HCT116 (cell line): ENCODE measurements at places on chromosomes 12 and 14. TPM values are rescaled to one million over a fixed set of nuclear protein-coding genes. Genes with fewer than 3 reads are reported as not detected.

GRCh38 chr14:94127330-94127729, 2.1 kb downstream of the IFI27L2 start:
- H3K27ac ChIP-seq, result no peak overlapping the region
- H3K4me1 ChIP-seq, result peaks cover 22% of the 10 kb centered on the region
- H3K4me3 ChIP-seq, result no peak overlapping the region
- DNase-seq, result no peak
- no peaks in the 10 kb centered on the region for H3K36me3 ChIP-seq

- H3K36me3 ChIP-seq, result no peaks in the 10 kb centered on the region
- no peaks in the 10 kb centered on the region for H3K27me3 ChIP-seq
- no peak overlapping the region for H3K4me3 ChIP-seq
- no peak for DNase-seq
- no peaks in the 10 kb centered on the region for H3K4me1 ChIP-seq
- H3K27ac ChIP-seq, result no peak overlapping the region
Observed at GRCh38 chr12:129672110-129672509, 231.7 kb downstream of the TMEM132D start.

DNA sequence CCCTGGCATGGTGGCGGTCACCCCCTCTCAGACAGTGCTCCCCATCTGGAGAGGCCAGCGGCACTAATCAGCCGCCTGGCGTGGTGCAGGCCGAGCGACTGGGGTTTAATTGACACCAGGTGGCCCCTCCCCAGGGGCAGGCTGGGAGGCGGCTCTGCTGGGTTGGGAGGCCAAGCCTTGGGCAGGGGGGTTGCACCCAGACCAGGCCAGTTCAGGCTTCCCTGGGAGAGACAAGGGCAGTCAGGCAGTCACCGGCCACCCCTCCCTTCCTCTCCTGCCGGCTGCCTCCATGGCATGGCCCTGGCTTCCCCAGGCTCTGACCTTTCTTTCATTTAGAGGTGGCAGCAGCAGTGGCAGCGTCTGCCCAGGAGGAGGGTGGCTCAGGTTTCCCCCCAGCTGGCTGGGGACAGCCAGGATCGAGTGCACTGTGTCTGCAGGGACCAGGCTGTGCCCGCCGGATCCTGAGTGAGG, 78.1 kb upstream of the NOS1 start:
- no peaks in the 10 kb centered on the region for H3K36me3 ChIP-seq
- no peak for DNase-seq
- H3K27ac ChIP-seq, result no peak overlapping the region
- H3K4me1 ChIP-seq, result no peaks in the 10 kb centered on the region
- H3K27me3 ChIP-seq, result no peaks in the 10 kb centered on the region

- H3K4me1 ChIP-seq, result no peaks in the 10 kb centered on the region
- H3K36me3 ChIP-seq, result no peaks in the 10 kb centered on the region
- no peak overlapping the region for H3K27ac ChIP-seq
- H3K27me3 ChIP-seq, result no peaks in the 10 kb centered on the region
Observed at GRCh38 chr12:85657836-85658630, 178.2 kb downstream of the RASSF9 start.

DNA sequence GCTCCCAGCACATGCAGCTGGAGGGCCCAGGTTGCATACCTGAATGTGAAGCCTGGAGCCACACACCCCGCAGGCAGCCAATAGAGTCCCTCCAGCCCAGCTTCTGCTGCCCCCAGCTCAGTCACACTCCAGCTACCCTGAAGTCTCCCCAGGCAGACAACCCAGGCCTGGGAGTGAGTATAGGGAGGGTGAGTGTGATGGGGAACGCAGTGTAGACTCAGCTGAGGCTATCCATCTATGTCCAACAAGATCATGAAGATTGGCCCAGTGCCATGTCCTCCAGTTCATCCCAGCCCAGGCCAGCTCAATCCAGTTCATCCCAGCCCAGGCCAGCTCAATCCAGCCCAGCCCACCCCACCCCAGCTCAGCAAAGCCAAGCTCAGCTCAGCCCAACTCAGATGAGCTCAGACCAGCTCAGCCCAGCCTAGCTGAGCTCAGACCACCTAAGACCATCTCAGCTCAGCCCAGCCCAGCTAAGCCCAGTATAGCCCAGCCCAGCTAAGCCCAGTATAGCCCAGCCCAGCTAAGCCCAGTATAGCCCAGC, 330.4 kb downstream of the TMEM121 start:
- no peaks in the 10 kb centered on the region for H3K36me3 ChIP-seq
- no peaks in the 10 kb centered on the region for H3K4me1 ChIP-seq
- H3K27me3 ChIP-seq, result no peaks in the 10 kb centered on the region
- DNase-seq, result no peak
- no peak overlapping the region for H3K4me3 ChIP-seq
- H3K27ac ChIP-seq, result no peak overlapping the region

Gene LBHD2
- not detected for total RNA-seq

- no peaks in the 10 kb centered on the region for H3K36me3 ChIP-seq
- H3K4me3 ChIP-seq, result no peak overlapping the region
- no peaks in the 10 kb centered on the region for H3K4me1 ChIP-seq
- no peaks in the 10 kb centered on the region for H3K27me3 ChIP-seq
- no peak for DNase-seq
Observed at GRCh38 chr14:90545382-90545781, 148.6 kb downstream of the CALM1 start.

DNA sequence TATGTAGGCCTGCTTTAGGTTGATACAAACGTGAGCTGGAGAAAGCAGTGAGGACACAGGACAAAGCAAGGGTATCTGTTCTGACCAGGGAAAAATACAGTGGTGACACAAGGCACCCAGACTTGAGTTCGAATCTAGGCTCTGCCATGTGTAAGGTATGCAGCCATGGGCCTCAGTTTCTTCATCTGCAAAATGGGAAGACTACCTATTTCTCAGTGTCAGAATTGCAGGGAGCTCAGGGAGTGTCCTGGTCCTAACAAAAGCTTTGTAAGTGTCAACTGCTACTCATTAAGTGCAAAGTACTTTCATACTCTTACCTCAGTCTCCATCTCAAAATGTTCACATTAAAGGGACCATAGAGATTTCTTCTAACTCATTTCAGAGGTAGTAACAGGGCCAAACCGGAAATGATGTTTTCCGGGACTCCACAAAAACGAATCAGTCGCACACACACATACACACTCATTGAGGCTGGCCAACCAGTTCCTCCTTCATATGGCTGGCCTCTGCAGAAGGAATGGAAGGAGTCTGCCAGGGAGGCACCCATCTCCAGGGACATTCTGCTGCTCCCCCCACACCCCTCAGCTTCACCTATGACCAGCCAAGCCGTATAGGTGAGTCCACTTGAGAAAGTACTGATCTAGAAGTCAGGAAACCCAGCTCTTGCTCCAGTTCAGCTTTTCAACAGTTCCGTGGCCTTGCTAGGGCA, 7.8 kb downstream of the CTDSP2 start:
- no peaks in the 10 kb centered on the region for H3K36me3 ChIP-seq
- peaks cover 20% of the 10 kb centered on the region for H3K4me1 ChIP-seq
- H3K27me3 ChIP-seq, result no peaks in the 10 kb centered on the region
- no peak for DNase-seq

Gene DNM1L
- total RNA-seq, result 69.7 TPM

Gene SCNN1A
- total RNA-seq, result 118 TPM

Gene ZNF384
- total RNA-seq, result 73.4 TPM

Gene GPRC5D
- total RNA-seq, result not detected

Gene KRT3
- total RNA-seq, result not detected

Gene LUM
- 0.69 TPM for total RNA-seq

DNA sequence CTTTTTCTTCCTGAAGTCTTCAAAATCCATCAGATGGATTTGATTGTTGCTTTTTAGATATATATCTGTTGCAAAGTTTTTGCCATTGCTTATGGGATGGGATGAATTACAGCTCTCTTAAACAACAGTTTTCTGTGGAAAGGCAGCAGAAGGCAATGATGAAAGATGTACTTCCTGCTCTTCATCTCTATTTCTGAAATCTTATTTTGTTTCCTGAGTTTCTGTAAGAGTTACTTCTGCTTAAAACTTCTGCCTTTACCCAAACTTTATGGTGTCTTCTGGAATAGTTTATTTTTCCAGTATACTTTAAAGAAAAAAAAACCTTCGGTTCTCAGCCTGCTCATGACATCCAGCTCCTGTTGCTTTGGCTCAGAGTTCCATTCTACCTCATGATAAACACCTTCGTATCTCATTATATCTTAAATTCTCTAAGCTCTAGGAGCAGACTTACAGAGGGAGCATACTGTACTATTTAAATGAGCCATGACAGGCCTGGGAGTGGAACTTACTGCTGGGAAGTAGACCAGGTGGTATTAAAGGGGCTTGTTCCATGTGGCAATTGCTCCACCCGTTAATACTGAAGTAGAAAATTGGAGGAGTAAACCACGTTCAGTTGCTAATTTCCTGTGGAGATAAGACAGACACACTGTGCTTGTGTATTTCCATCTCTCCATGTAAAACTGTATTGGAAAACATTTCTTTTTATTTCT, 288.4 kb downstream of the FBXL14 start:
- H3K36me3 ChIP-seq, result no peaks in the 10 kb centered on the region
- no peak for DNase-seq
- H3K4me3 ChIP-seq, result no peak overlapping the region
- no peaks in the 10 kb centered on the region for H3K27me3 ChIP-seq

DNA sequence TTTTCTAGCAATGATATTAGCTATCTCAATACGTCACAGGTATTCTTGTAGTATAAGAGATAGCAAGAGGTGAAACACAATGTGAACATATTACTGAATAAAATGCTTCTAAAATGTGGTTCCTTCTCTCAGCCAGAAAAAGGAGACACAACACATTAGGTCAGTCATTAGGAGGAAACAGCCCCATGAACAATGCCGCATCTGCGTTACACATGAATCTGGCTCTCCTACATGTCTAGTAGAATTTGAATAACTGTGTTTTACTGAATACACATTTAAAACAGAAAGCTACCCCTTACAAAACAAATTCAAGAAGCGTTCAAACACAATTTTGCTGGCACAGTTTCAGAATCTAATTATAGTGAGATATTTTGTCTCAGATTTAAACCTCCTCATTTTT, 51.6 kb downstream of the EFCAB11 start:
- H3K4me3 ChIP-seq, result no peak overlapping the region
- DNase-seq, result no peak
- no peak overlapping the region for H3K27ac ChIP-seq
- no peaks in the 10 kb centered on the region for H3K36me3 ChIP-seq
- no peaks in the 10 kb centered on the region for H3K4me1 ChIP-seq

Gene ZC2HC1C
- total RNA-seq, result 0.98 TPM

GRCh38 chr12:34595749-34596733, 573.7 kb downstream of the ALG10 start:
- no peaks in the 10 kb centered on the region for H3K4me1 ChIP-seq
- DNase-seq, result no peak
- no peak overlapping the region for H3K4me3 ChIP-seq
- no peaks in the 10 kb centered on the region for H3K27me3 ChIP-seq
- no peaks in the 10 kb centered on the region for H3K36me3 ChIP-seq

DNA sequence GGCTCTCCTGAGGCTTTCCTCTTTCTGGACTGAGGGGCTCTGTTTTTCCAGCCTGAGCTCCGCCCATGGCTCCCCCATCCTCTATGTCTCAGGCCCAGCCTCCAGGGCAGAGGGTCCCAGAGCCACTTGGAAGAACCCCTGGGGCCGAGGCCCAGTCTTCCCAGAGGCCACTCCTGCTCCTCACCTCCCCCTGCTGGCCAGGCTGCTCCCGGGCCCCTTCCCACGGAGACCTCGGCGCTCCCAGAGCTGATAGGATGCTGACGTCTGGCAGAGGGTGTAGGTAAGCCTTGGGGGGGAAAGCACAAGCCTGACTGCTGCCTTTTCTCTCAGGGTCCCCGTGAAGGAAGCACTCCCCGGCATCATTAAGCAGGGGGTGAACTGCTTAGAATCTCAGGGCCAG, 51.4 kb downstream of the ERH start:
- no peak overlapping the region for H3K27ac ChIP-seq
- H3K4me1 ChIP-seq, result no peaks in the 10 kb centered on the region
- no peaks in the 10 kb centered on the region for H3K27me3 ChIP-seq
- DNase-seq, result no peak

DNA sequence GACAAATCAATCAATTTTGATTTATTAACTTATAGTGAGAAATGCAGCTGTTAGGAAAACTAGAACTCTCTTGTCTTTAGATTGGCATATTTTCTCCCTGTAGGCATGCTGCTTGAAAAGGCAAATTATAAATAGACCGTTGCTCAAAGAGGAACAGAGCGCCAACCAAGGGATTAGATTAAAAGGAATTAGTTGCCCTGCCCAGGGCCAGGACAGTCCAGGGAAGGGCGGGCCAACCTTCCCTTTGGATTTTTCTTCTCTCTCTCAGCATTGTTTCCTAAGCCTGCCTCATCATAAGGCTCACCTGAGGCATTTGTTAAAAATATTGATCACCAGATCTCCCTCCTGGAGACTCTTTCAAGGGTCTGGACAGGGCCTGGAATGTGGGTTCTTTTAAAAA, 8.6 kb downstream of the CIPC start:
- peaks cover 17% of the 10 kb centered on the region for H3K36me3 ChIP-seq
- no peak overlapping the region for H3K27ac ChIP-seq
- no peak for DNase-seq
- no peak overlapping the region for H3K4me3 ChIP-seq
- no peaks in the 10 kb centered on the region for H3K4me1 ChIP-seq
- no peaks in the 10 kb centered on the region for H3K27me3 ChIP-seq

GRCh38 chr14:78519863-78520262, 349.7 kb downstream of the NRXN3 start:
- H3K4me1 ChIP-seq, result no peaks in the 10 kb centered on the region
- DNase-seq, result no peak
- no peaks in the 10 kb centered on the region for H3K36me3 ChIP-seq
- no peak overlapping the region for H3K27ac ChIP-seq

- no peak overlapping the region for H3K4me3 ChIP-seq
- H3K27ac ChIP-seq, result no peak overlapping the region
- H3K36me3 ChIP-seq, result no peaks in the 10 kb centered on the region
- no peaks in the 10 kb centered on the region for H3K27me3 ChIP-seq
- H3K4me1 ChIP-seq, result no peaks in the 10 kb centered on the region
Observed at GRCh38 chr14:43464968-43465367, 1042.1 kb downstream of the FSCB start.

Gene GAS2L3
- 38.7 TPM for total RNA-seq

GRCh38 chr14:97158102-97158501, 360.9 kb downstream of the VRK1 start:
- DNase-seq, result no peak
- no peak overlapping the region for H3K4me3 ChIP-seq
- no peaks in the 10 kb centered on the region for H3K27me3 ChIP-seq
- H3K4me1 ChIP-seq, result no peaks in the 10 kb centered on the region
- no peak overlapping the region for H3K27ac ChIP-seq
- no peaks in the 10 kb centered on the region for H3K36me3 ChIP-seq

Gene TM9SF1
- 35.2 TPM for total RNA-seq

GRCh38 chr12:114848666-114849065, 164.7 kb upstream of the TBX3 start:
- H3K27ac ChIP-seq, result no peak overlapping the region
- no peak overlapping the region for H3K4me3 ChIP-seq
- no peak for DNase-seq
- H3K36me3 ChIP-seq, result no peaks in the 10 kb centered on the region
- H3K27me3 ChIP-seq, result no peaks in the 10 kb centered on the region
- no peaks in the 10 kb centered on the region for H3K4me1 ChIP-seq

GRCh38 chr14:88660056-88660455, 97.2 kb downstream of the ZC3H14 start:
- H3K4me1 ChIP-seq, result no peaks in the 10 kb centered on the region
- H3K4me3 ChIP-seq, result no peak overlapping the region
- no peak for DNase-seq
- H3K27ac ChIP-seq, result no peak overlapping the region

Gene PDE3A
- 0.12 TPM for total RNA-seq
